Head of caudate nucleus (tissue), 42 donors: ENCODE measurements at places on chromosomes 12 and 14.
A peak's percentile ranks its signal among the peaks of the same experiment; 100 is the strongest.

- no peak for DNase-seq
Observed at GRCh38 chr14:87630846-87631245, 362.1 kb downstream of the GALC start.

DNA sequence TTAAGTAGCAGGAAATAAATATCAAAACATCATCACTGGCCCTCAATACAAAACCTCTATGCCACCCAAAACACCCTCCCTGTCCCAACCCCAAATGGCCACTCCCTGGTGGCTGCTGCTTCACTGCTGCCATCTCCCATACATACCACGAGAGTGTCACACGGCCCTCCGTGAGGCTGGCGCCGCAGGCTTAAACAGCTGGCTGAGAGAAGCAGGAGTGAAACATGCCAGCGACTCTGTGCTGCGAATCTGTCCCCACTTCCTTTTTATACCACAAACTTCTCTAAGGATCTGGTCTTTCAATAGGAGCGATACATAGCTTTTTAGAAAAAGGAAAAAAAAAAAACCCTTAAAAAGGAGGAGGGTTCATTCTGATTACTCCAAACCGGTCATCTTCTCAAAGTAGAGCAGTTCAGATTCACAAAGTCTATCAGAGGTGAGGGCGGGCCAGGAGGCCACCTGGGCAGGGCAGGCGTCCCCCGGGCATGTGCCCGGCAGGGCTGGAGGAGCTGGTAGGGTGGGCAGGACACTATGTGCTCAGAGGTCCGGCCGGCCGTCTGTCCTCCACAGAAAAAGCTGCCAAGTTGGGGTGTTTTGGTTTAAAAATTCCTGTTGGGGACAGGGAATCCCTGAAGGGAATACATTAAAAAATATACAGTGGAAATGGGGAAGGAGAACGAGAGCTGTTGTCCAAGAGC is 26.5 kb downstream of the MAX start:
- peak; percentile 50 for DNase-seq

DNA sequence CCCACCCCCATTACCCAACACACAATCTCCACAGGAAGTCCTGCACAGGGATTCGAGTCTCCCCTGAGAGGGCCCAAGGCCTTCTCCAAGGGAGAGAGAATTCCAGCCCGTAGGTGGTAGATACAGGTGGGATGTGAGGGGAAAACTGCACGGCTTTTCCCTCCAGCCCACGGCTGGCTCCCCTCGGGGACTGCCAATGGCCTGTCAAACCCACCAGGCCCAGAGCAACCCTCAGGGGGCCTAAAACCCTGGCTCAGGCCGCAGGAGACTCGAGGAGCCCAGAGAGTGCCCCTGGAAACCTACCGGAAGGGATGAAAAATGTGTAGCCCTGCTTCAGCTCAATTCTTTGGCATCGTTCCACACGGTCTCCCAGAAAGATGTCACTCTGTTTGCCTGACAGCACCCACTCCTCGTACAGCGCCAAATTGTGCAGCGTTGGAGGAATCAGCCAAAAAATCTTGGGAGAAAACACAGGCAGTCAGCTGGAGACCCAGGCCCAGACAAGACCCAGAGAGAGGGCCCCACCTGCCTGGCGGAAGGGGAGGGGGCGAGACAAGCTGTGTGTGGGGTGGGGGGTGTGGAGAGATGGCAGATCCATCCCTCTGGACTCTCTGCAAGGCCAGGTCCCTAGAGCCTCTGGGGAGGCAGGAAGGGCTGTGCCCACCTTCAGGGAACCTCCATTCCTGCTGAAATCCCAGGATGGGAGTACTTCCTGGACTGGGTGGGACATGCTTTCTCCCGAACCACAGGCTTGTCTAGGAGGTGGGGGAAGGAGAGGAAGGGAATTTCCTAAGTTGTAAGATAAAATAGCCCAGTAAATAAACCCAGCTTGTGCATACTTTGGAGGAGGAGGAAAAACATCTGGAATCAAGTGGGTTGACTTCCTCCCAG is 48.1 kb downstream of the KDM2B start:
- peak; percentile 29 for DNase-seq

DNA sequence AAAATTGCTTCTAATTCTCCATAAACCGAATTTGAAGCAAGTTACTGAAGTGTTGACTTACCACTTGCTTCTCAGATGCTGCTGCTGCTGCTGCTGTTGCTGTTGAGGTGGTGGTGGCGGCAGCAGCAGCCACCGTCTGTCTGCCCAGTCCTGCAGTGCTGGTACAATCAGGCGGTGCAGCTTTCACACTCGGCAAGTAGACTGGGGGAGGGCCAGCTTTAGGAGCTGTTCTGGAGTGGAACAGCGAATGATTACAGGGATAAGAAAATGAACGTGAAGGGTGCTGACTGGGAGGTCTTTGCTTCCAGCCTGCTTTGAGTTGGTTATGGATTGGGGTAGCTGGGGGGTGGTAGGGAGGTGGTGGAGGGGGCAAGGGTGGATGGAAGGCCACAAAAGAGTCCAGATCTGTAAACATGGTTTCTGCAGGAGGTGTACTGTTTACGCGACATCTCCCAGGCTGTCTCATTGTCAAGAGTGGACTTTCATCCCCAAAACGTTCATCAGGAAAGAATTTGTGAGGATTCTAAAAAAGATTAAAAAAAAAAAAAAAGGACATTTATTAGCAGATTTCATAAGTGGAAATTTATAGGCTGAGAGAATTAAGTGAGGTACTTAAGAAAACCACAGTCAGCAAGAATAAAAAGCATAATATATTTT is 38.8 kb downstream of the UBR7 start:
- no peak for DNase-seq

GRCh38 chr14:99910337-99911309 is 117.4 kb downstream of the EML1 start:
- no peak for DNase-seq

DNA sequence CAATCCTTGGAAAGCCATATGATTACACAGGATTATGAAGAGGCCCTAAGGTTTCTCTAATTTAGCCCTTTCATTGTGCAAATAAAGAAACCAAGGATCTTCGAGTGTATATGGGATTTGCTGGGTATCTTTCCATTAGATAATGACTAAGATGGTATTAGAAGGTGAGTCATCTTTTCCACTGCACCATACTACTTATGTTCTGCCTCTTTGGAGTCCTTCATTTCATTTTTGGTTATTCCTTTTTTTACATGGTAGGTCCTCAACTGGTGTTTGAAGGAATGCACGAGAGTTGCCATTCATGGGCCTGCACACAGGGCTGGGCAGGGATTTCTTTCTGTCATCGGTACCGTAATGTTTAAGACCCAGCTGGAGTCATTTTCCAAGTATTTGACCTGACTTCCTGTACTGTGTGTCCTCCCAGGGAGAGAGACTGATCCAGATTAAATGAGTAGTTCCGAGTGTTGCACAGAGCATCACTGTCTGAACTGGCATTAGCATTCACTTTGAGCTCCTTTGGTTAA is 85.7 kb downstream of the BORCS5 start:
- no peak for DNase-seq

GRCh38 chr12:132458846-132459641 is 30.9 kb upstream of the FBRSL1 start:
- no peak for DNase-seq

GRCh38 chr12:92027701-92028440 is 117.8 kb downstream of the BTG1 start:
- DNase-seq, result no peak

DNA sequence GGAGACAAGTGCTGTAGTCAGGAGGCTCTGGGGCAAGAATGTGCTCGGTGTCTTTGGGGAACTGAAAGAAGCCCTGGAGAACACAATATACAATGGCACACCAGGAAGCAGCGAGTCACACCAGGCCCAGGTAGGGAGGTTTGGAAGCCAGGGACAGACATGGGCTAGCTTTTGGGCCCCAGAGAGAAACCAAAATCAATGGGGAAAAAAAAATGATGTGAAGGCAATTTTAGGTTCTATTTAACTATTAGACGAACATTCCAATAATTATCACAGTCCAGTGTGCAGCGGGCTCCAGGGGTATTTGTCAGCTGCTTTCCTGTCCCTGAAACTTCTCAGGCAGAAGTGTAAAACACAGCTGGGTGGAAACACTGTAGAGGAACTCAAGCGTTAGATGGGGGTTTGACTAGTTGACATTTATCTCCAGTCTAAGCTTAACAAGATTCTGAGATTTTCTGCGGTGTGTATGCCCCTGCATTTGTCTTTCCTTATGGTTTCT is 21.8 kb upstream of the EGLN3 start:
- no peak for DNase-seq

GRCh38 chr14:36939265-36939664 is 233.1 kb downstream of the SLC25A21 start:
- DNase-seq, result no peak

- DNase-seq, result no peak
Observed at GRCh38 chr12:52535574-52535973, 15.4 kb upstream of the KRT5 start.

GRCh38 chr14:58765843-58766242 is 128.1 kb downstream of the DACT1 start:
- no peak for DNase-seq

DNA sequence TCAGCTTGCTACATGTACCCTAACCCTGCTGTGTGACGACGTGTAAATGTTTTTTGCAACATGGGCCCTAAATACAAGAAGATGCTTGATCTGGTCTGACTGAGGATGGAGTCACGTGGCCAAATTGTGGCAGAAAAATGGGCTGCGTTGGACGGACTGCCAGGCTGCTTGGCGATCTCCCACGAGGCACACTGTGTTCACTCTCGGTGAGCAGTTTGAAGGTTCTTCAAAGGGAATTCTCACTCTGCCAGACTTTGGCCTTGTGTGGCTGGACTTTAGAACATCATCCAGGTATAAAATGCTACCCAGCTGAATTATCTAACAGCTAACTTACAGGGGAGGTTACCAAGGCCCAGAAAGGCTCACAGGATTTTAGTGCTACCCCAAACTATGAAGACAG is 85.1 kb downstream of the KDM2B start:
- peak; percentile 39 for DNase-seq

GRCh38 chr12:95385246-95386035 is 88.5 kb upstream of the METAP2 start:
- no peak for DNase-seq

DNA sequence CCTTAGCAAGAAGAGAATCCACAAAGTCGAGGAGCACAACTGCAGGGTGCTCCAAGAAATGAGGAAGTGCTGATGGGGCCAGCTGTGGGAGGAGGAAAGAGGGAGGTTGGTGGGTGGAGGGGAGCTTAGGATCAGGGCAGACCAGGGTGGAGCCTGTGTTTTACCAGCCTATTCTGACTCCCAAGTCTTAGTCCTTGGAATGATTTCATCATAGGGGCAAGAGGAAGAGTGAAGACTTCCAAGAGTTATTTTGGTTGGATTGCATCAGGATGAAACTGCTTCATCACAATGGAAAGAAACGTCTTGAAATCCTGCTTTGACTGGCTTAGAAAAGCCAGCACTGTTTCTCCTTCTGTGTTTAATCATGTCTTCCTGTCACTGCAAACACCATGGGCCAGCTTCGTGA is 194.0 kb downstream of the DPF3 start:
- no peak for DNase-seq

DNA sequence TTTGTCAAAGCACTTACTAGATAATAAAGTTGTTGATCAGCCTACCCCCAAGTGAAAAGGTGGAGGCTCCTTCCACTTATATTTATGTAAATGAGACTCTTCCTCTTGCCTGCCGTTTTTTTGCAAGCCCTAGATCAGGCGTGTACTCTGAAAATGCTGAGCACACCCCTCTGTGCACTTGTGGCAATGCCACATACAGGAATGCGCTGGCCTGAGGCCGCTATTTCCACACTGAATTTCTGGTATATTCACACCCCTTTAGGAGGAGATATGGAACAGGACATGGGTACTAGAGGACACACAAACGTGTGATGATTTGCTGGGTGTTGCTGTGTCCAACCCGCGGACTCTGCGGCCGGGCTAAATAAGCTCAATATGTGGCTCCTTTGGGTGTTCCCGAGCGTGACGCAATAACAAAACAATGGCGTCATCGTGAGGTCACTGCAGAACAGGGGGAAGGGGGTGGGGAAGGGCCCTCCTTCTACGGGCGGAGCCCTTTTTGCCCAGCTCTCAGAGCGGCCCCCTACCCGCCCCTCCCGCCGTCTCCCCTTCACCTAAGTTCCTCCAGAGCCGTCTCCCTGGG is 554 bp upstream of the TSPAN31 start:
- DNase-seq, result no peak

GRCh38 chr14:76050797-76051392 is 65.3 kb downstream of the IFT43 start:
- DNase-seq, result no peak

DNA sequence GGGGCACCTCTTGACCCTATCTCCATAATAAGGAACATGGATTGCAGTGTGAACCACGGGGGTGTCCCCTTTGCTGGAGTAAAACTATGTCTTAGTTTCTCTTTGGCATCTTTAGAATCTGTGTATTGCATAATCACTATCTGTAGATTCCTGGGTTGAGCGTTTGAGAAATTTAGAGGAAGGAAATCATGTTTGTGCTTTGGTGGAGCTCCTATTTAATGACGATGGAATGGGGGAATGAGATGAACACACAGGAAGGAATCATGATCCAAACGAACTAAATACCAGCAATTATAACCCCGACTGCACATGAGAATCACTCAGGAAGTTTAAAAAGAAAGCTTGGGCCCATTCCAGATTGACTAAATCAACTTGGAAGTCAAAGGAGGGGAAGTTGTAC is 1.3 kb upstream of the MYG1 start:
- no peak for DNase-seq

DNA sequence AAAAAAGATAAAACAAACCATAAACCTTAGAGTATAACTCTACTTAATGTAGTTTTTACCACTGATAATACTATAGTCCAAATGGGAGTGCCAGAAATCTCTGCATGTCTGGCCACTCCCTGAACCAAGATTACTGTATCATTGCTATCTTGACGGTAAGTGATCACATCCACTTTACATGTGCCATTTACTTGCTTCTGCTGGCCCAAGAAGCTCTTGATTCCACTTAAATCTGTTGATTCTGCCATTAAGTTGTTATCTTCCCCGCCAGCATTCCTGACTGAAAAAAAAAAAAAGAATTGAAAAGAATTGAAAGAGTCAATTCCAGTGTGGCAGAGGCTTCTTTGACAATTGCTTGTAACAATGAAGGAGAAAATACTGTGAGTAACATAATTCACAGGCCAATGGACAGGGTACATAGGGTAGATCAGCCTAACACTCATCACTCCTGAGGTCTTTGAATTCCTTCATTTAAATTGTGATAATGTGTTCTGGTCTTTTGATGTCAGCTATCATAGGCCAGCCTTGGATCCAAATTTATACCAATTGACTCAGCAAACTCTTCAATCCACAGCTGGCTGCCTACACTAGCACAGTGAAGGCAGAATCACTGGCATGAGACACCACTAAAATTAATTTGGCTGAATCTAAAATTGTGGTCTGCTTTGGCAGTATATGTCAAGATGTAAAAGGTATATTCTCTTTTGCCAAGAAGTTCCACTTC is 665.2 kb upstream of the FLRT2 start:
- DNase-seq, result no peak

GRCh38 chr14:104383996-104384775 is 195.4 kb upstream of the C14orf180 start:
- no peak for DNase-seq
